Fibroblast of skin of left quadriceps (primary cell): ENCODE measurements at places on chromosomes 5 and 9.
A peak's percentile ranks its signal among the peaks of the same experiment; 100 is the strongest.

GRCh38 chr9:23826120-23826629 lies at the start of gene ELAVL2:
Gene ELAVL2, minus strand, starts transcription at chr9:23826240. Its CDS starts 64,006 bp downstream, at chr9:23762234.
- DNase-seq = peak; percentile 99

DNA sequence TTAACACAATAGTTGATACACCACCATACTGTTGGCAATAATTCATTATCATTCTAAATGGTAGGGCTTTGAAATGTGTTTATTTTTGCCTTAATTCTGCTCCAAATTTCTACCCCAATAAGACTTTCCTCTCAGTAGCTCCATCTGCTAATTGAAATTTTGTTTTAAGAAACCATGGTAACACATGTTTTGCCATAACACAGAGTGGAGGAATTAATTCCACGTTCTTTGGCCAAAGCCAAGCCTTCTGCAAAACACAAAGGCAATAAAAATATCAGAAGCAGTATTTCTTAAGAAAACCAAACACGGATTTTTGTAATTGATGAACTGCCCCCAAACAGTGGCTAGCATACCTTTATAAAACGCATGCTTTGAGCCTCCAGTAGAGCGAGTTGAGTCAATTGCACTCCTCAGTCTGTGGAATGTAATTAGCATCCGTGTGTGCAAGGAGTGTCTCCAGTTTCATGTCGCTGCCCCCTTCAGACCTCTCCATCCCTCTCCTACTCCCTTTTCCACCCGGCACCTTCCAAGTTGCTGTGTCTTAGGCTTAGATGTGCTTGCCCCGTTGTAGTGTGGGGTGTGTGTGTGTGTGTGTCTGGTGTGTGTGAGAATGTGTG lies 58.2 kb upstream of the CKS2 start:
- DNase-seq = no peak

- DNase-seq = no peak
Measured at GRCh38 chr5:170110403-170111087, 4.8 kb downstream of the FOXI1 start.

- DNase-seq = no peak
Measured at GRCh38 chr9:133429641-133430161, 7.5 kb downstream of the ADAMTS13 start.

GRCh38 chr9:119758241-119758640 lies 389.0 kb upstream of the BRINP1 start:
- no peak for DNase-seq

DNA sequence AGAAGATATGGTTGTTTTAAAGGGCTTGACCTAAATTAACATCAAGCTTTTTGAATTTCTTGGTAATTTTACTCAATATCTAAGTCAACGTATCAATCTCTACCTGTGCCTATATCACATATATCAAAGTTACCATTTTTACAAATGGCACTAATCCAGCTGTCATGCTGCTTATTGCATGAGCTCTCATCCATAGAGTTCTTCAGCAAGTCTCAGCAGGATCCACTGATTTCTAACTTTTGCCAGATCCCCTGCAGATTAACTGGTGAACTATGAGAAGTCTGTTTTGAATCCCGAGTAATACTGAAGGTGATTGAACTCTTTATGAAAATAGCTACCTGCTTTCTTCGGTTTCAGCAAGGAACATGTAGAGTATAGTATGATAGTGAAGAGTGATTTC lies 1239.8 kb upstream of the ACO1 start:
- DNase-seq = no peak

DNA sequence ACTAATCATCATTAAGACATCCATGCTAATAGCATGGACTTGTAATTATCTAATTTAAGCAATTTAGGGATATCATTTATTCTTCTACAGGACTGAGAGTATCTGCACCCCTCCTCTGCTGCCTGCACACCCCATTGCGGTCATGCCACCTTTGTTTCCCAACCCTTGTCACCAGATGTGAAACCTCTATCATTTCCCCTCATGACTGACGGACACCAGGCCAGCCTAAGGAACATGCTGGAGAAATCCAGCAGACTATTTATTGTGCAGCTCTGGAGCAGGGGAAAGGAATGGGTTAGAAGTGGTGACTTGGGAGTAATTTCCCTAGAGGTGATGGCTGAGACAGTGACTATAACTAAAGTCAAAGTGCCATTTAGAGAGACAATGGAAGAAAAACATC lies 40.7 kb downstream of the UGCG start:
- DNase-seq = no peak

DNA sequence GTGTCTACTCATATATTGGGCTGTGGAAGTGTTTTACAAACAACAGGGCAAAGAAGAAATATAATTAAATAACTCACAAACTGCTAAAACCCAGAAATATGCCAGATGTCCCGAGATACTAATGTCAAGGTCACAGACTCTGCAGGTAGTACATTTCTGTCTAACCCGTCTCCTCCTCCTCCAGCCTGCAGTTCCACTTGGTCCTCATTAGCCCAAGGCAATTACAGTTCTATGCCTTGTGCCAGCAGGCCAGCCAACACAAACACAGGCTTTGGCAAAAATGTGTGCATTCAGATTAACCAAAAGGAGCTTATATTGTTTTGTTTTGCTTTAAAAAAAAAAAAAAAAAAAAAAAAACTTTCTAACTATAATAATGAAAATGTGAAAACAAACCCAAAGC lies 148.8 kb downstream of the MYO10 start:
- DNase-seq = no peak
